ENCODE measurements at places on chromosomes 16 and 17.
A peak's percentile ranks its signal among the peaks of the same experiment; 100 is the strongest.

- no peak for DNase-seq
Measured at GRCh38 chr16:84418056-84418849, 49.9 kb downstream of the ATP2C2 start.

- no peak for DNase-seq
Measured at GRCh38 chr16:89112377-89113151, 18.9 kb downstream of the ACSF3 start.

- DNase-seq, result no peak
Measured at GRCh38 chr17:61129267-61130254, 270.1 kb upstream of the TBX2 start.

GRCh38 chr16:1433756-1434155 is 2.9 kb downstream of the PERCC1 start:
- DNase-seq, result no peak

- no peak for DNase-seq
Measured at GRCh38 chr16:84735849-84736586, 36.2 kb downstream of the USP10 start.

- no peak for DNase-seq
Measured at GRCh38 chr17:36578671-36579070, 13.0 kb upstream of the DHRS11 start.

DNA sequence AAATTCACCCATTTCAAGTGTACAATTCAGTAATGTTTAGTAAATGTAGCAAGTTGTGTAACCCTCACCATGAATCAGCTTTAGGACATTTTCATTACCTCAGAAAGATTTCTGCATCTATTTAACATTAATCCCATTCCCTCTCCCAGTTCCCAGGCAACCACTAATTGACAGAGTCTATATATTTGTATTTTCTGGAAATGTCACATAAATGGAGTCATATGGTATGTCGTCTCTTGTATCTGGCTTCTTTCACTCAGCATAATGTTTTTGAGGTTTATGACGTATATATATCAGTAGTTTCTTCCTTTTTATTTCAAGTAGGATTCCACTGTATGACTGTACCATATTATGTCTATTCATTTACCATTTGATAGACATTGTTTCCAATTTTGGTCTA is 199.8 kb downstream of the CYB561 start:
- DNase-seq, result no peak

DNA sequence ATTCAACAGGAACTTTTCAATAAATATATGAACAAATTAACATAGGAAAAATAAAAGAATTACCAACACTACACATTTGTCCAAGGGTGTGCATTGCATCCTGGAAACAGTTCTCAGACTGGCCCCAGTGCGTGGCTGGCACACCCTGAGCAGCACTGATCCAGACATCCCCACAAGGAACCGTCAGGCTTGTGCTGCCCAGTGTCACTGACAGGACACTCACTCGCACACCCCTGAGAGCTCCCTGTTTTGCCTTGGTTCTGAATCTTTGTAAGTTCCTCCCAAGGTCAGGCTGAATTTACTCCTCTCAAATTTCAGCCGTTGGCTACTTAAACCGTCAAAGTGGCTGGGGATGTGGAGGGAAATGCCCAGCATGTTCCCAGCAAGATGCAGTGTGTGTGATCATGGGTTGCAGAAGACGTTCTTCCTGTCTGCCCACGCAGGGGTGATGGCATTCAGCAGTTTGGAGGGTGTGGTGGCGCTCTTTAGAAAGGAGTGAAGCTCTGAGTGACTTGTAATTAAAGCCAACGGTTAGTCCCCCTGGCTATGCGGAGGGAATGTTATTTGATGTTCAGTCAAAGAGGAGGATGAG is 1.7 kb downstream of the MT2A start:
- peak; percentile 67 for DNase-seq

DNA sequence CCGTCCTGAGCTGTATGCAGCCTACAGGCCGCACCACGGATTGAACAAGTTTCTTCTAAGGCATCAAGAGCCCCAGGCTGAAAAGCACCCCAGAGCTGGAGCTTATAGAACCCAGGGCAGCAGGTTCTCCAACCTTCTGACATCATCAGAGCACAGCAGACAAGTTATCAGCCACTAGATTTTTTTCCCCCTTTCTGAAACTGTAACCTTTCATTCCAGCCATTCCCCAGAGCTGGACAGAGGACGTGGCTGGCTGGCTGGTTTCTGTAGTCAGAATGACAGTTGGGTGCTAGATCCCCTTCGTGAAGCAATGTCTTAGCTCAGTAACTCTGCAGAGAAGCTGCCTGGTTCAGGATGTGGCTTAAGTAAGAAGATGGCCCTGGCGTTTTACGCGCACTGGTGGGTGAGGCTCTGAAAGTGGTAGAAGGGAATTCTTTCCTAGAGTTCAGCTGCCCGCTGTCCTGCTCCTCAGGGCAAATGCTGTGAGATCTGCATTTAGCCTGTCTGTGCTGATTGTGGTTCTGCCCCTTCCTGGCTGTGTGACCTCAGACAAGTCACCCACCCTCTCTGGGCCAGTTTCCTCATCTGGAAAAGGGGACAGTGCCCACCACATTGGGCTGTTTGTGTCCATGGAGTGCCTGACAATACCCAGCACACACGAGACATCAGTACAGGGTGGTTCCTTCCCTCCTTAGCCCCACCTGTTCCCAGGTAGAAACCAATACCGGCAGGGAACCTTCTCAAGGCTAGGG is 9.1 kb downstream of the DEXI start:
- DNase-seq, result no peak

- DNase-seq, result no peak
Measured at GRCh38 chr16:81094771-81095251, 1.4 kb downstream of the GCSH start.

DNA sequence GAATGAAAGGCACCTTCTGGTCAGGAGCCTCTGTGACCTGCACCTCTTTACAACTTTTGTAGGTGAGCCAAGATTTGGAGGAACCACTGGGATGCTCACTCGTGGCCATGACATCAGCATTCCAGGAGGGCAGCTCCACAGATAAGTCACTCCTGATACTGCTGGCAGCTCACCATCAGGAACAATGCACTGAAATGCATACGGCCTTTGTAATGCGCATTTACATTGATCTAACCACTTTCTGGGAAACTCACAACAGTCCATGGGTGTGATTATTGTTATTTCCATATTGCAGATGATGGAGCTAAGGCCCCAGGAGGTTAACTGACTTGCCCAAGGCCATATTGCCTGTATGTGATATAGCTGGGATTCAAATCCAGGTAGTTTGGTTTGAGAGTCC is 34.3 kb upstream of the PMFBP1 start:
- no peak for DNase-seq

GRCh38 chr16:58381661-58382060 is 10.6 kb upstream of the GINS3 start:
- no peak for DNase-seq

DNA sequence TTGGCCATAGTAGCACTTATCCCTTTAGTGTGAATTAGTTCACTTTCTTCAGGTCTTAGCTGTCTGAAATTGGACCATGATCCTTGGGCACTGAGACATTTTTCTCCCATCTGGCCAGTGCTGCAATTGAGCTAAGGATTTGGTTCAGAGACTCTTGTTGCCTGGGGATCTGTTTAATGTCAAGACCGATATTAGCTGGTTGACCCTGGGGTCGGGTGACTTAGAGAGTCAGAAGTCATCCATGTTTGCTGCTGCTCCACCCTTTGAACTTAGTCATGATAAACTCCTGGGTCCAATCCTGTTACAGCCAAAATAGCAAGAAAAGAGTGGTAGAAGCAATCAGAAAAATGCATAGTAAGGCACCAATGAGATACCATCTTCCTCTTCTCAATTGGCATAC is 45.8 kb upstream of the TOX3 start:
- DNase-seq, result no peak

DNA sequence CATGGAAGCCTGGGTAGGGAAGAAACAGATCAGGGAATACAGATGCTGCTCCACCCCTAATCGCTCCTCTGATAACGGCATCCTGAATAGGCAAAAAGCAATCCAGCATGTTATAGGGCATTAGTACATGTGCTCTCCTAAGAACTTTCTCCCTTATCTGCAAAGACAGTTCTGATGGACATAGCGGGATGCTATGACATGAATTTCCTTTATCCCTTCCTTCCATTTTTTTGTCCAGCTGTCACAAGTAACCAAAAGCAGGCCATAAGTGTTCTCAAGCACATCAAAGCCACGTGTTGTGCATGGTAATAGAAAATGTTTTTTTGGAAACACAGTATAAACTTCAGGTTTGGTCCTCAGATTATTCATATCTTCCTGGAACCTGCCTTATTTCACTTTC is 141.4 kb upstream of the MON1B start:
- DNase-seq, result no peak

DNA sequence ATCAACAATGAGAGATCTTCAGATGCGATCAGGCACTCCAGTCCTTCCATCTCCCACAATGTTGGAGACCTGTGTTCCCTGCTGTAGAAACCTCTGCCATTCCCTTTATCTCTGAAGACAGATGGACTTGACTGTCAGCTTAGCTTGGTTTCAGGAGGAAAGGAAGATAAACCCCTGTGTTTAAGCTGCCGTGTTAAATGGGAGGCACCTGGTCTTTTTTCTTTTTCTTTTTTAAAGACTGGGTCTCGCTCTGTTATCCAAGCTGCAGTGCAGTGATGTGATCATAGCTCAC is 63.1 kb downstream of the USP22 start:
- no peak for DNase-seq

DNA sequence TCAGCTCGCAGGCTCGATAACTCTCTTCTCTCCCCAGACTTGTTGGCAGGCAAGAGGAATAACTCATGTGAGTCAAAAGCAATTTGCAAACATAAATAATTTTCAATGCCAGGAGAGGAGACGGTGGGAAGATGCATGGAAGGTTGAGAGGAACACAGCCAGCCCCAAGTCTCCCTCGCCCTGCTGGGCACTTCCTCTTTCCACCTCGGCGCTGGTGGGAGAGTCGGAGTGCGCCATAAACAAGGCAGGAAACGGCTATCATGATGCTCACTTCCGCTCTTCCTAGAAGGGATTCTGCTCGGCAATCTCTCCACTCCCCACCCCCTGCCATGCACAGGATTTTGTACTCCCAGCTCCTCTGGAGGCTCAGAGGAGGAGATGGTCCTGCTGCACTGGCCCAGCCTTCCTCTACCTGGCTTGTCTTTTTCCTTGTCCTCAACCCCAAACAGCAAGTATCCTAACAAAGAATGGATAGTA is 13.0 kb downstream of the CBX4 start:
- DNase-seq, result no peak

DNA sequence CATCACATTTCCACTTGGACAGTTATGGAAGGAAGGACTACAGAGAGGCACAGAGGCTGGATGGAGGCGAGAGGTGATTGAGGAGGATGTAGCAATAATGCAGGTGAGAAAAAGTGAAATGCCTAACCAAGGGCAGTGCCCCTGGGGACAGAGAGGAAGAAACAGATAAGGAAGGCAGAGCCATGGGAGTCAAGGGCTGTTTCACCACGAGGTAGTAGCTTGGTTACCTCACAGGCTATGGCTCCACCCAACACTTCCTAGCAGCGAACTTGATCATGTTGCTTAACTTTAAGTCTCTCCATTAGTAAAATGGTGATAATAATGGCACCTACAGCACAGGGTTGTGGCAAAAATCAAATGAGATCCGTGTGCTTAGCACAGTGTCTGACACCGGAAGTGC is 83.9 kb downstream of the YPEL2 start:
- DNase-seq, result no peak

- DNase-seq, result no peak
Measured at GRCh38 chr16:89174055-89174827, 2.7 kb downstream of the CDH15 start.

DNA sequence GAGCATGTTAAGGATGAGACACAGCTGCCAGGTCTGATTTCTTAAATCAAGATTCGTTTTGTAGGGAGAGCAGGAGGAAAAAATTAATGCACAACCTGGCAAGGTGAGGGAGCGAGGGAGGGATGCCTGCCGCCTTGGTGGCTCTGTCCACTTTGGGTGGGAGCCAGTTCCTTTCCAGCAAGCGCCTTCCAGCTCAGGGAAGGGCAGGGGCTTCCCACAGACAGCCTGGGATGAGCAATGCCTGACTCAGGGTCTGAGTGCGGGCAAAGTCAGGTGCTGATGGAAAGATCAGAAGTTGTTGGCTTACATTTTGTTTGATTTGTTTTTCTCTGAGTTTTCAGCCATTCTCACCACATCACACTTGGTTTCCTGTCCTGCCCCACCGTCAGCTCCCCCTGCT is 220.7 kb downstream of the ENGASE start:
- no peak for DNase-seq

DNA sequence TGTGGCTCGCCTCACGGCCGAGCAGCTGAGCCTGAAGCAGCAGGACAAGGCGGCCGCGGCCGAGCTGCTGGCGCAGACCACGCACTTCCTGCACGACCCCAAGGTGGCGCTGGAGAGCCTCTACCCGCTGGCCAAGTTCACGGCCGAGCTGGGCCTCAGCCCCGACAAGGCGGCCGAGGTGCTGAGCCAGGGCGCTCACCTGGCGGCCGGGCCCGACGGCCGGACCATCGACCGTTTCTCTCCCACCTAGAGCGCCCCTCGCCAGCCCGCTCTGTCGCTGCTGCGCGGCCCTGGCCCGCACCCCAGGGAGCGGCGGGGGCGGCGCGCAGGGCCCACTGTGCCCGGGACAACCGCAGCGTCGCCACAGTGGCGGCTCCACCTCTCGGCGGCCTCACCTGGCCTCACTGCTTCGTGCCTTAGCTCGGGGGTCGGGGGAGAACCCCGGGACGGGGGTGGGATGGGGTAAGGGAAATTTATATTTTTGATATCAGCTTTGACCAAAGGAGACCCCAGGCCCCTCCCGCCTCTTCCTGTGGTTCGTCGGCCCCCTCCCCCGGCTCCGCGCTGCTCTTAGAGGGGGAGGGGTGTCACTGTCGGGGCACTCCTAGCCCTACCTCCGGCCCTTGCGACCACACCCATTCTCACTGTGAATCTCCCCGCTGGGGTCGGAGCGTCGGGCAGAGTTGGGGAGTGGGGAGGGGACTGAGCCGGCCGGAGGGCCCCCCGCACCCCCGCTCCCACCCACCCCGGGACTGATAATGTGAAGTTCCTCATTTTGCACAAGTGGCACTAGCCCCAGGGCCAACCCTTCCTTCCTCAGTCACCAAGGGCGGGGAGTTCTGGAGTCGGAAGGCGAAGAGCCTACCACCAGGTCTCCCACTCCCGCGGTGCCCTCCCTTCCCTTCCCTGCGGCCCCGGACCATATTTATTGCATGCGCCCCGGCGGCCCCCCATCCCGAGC is 4.0 kb downstream of the HIC1 start:
- DNase-seq, result peak; percentile 68

DNA sequence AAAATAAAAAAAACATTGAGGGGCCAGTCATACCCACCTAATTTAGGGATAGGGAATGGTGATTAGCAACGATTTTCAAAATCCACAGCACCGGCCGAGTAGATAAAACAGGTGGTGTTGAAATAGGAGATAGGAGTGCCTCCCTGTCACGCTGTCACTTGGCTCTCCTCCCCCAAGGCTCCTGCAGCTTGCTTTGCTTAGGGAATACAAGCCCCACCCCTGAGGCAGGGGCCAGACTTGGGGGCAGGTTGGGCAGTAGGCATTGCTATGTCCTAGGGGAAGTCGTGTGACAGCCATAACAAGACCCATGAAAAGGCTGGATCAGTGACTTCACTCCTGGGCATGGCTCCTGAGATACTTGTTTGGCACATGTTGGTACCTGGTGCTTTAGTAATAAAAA is 25.8 kb downstream of the POLR2A start:
- DNase-seq, result no peak

- DNase-seq, result no peak
Measured at GRCh38 chr17:13437966-13438779, 163.6 kb downstream of the HS3ST3A1 start.

All from stimulated activated CD4-positive, alpha-beta T cell treated with anti-CD3 and anti-CD28 coated beads, Interleukin-12 subunit alpha, Interleukin-12 subunit beta, amount 100 ng/mL, for 4 hours (primary cell).